ENCODE measurements at places on chromosomes 11 and 22.
A peak's percentile ranks its signal among the peaks of the same experiment; 100 is the strongest.

- DNase-seq, result peak; percentile 50
Measured at GRCh38 chr11:33191467-33191866, 30.2 kb upstream of the CSTF3 start.

GRCh38 chr22:29524442-29525191 lies 28.9 kb downstream of the THOC5 start:
- peak; percentile 51 for DNase-seq

DNA sequence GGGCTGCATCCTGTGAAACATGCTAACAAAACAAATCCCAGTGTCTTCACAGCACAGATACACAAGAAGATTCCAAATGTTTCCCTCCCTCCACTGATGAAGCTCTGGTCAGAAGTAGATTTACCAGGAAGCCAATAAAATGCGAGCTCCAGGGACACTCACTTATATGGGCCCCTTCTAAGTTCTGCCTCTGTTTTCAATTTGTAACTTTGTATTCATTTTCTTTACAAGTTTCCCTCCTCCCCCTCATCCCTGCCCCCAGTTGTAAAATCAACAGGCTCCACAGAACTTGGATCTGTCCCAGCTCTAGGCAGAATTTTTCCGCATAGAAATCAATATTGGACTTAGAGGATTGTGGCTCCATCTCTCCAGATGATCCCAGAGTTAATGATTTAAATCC lies 48.1 kb upstream of the ME3 start:
- no peak for DNase-seq

DNA sequence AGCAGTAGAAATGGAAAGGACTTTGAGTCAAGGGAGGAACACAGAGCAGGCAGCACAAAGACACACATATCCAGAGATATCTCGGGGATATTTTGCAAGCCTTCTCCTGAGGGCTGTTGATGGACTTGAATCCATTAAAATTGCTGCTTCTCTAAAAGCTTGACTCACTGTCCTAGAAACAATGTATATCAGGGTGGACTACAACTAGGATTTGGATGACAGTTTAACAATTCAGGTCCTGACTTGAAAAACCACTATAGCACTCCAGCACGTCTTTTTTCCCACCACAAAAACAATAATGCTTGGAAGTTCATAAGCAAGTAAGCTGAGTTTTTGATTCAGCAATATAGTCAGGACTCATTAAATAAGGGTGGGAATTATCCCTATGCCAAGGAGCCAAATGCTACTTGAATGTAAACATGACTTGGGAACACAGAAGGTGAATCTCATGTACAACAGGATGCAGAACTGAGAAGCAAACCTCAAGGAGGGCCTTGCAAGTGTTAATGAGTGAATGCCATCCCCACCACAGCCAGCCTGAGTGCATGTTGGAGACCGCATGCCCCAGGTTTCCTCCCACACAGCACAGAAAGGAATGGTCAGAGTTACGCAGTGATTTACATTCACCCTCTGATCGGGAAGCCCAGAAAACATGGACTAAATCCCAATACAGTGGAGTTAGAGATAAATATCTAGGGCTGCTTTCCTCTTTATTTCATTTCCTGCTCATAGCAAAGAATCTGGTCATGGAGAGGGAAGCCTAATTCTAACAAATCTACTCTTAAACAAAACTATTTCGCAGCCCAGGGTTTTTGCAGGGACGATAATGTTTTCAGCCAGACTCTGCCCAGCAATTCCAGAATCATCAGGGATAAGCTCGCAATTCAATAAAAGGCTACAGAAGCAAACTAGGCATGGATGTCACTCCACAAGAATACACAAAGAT lies 98.4 kb upstream of the OR9G4 start:
- no peak for DNase-seq

DNA sequence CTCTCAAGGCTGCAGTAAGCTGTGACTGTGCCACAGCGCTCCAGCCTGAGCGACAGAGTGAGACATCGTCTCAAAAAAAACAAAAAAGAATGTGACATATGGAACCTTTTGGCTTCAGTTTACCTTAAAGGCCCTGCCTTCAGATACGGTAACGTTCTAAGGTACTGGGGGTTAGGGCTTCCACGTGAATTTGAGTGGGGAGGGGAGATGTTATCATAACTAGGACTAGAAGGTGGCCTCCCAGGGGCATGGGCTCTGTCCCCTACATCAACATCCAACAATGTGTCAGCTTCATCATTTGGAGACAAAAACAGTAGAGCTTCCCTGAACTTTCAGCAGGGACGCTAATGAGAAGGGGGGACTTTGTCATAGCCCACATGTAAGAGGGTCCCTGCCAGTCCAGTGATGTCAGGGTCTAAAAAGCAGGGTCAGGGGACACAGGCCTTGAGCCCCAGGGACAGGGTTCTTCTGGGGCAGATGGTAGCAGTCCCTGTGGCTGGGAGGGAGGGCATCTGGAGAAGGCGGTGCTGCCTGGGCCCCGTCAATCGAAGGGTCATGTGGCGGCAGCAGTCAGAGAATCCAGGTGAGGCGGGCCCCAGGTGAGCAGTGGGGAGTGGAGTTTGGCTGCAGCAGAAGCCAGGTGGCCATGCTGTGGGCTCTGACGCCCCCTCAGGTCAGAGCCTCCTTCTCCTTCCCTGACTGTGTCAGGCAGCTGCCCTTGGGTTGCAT lies 79.8 kb downstream of the BCR start:
- DNase-seq, result no peak

GRCh38 chr22:28783786-28784671 lies 11.5 kb downstream of the CCDC117 start:
- DNase-seq, result no peak

- DNase-seq, result peak; percentile 25
Measured at GRCh38 chr11:93659841-93660240, 1.6 kb upstream of the CEP295 start.

- no peak for DNase-seq
Measured at GRCh38 chr11:17211286-17211685, 3.5 kb upstream of the PIK3C2A start.

DNA sequence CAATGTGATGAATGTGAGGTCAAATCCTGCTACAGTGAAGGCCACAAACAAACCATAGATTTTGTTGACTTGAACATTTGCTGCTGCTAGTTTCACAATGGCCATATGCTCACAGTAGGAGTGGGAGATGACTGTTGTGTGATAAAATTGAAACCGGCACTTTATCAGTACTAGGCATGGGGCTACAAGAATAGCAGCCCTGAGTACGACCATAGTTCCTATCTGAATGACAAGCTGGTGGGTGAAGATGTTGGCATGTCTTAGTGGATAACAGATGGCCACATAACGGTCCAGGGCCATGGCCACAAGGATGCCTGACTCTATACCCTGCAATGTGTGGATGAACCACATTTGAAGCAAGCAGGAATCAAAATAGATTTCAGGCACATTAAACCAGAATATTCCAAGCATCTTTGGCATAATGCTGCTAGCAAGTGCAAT lies 2.8 kb downstream of the OR52A1 start:
- DNase-seq, result no peak

DNA sequence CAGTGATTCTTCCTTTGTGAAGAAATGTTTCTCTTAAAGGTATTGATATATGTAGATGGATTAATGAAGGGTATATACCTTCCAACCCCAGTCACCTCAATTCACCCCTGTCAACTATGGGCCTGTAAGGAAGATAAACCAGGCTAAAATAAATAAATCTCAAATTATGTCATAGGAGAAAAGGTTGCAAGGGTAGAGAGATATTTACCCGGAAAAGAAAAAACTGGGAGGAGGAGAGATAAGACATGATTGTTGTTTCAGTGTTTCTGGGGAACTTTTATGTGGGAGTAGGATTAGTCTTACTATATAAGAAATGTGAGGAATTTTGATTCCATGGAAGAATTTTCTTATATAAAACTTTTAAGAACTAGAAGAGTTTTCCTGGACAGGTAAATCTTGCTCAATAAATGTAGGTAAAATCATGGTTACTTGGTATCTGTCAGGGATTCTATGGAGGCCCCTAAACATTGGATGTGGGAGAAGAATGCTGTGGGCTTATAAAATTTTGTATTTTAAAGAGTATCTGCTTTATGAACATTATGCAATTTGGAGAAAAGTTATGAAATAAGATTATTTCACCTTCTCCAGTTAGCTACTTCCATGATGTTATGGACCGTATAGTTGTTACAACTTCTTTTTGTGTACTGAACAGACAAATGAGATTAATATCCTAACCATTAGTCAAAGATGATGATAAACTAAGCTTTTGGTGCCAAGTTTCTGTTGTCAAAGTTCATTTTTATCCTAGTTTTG lies 6.4 kb downstream of the YAP1 start:
- DNase-seq, result no peak

All from iris pigment epithelial cell (primary cell).